ENCODE measurements at places on chromosomes 11 and 22.

DNA sequence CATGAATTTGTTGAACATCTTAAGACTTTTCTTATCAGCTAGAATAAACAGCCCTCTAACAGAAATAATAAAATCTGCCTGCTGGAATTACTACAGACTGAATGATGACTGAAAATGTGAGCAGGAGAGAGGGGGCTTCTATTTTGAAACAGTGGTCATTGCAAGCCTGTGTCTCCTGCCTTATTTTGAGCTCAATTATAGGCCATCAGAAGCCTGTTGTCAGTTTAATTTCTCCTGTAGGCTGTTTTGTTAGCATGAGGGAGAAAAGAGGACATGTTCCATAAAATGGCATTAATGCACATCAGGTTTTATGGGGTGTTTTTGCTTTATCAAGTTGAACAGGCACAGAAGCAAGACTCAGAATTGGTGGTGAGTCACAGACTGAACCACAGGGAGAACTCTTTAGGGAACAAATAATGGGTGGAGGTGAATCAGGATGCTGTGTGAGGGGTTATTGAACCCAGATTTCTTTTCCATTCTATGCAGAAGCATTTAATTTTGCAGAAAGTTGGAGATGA lies 129.1 kb downstream of the PARVA start:
- DNase-seq, result no peak

DNA sequence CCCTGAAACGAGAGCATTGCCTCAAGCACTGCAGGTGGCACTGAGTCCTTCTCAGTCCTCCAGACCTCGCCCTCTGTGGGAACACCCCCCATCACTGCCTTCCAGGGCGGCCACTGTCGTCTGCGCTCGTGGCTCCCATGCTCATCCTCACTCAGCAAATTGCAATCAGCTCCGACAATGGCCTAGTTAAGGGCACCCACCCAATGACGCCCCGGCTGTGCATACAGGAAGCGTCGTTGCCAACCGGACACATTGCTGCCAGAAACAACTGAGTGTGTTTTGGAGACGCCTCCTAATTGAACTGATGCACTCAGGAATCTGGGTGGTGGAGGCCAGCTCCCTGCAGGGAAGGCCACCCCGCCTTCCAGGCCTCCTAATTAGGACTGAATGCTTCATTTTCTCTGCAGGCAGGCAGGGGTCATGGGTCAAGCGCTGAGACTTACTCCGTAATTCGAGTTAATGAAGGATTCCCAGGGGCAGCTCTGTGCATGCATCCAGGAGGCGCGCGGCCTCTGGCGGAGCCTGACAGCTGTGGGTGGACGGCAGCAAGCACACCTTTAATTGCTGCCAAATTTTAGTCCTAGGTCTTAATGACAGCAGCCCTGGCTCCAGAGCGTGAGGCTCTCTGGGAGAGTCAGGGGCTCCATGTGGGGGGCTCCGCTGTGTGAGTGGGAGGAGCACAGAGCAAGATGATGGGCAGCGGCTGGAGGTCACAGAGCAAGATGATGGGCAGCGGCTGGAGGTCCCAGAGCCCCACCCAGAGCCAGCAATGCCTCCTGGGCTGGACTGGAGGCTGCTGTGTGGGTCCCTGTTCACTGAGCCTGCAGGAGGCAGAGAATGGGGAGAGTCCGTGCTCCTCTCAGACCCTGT lies 199.0 kb downstream of the BRD1 start:
- DNase-seq, result no peak

- DNase-seq, result no peak
Observed at GRCh38 chr11:116875194-116875593, 37.8 kb upstream of the APOA1 start.

- no peak for DNase-seq
Observed at GRCh38 chr11:61133145-61133544, 28.1 kb downstream of the VPS37C start.

DNA sequence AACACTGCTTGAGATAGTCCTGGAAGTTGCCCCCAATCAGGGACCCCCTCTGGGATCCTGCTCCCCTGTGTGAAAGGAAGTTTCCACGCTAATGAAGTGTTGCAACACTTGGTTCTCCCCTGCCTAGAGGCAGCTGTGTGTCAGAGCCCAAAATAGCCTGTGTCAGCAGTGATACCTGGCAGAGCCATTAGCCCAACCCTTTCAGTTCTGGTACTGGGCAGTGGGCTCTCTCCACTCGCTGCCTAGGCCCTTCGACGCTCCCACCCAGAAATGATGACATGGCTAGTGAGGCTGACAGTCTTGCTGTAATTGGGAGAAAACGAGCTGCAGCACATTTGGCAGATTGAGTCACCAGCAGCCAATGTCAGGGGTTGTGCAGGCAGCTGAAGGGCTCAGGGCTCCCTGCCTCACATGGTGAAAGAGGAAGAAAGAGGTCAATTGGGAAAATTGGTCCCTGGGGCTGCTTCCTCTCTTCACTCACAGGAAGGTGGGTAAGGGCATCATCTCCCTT lies 1.4 kb upstream of the NXF1 start:
- no peak for DNase-seq

DNA sequence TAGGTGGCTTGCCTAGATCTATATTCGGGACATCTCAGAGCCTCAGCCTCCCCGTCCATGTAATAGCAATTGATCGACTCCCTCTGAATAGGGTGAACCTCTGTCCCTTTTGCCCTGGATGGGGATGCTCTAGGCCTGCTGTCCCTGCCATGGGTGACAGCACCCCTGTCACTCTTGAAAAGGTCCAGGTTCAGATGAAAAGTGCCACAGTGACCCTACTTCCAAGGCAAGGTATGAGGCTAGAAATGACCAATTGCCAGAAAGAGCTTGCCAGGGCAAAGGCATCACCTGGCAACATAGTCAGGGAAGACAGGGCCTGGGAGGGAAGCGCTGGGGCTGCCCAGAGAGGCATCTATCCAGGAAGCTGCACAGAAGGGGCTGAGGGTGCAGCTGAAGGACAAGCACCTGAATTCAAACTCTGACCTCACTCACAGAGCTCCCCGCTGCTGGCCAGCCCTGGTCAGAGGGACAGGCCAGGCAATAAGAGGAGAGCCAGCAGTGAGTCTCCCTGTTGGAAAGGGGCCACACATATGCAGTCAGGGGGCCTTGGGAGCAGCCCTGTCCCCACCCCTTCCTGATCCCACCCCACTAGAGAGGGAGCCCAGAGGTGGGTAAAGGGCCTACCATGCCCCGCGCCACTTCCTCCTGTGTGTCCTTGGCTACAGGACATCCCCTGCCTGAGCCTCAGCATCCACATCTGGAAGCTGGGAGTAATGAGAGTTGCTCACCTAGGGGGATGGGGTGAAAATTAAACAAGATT lies 9.0 kb upstream of the APOBEC3A start:
- no peak for DNase-seq

Measured in A172 (cell line).